ENCODE measurements at places on chromosomes 3 and 15. TPM values are rescaled to one million over a fixed set of nuclear protein-coding genes. Genes with fewer than 3 reads are reported as not detected.

- DNase-seq = no peak
Measured at GRCh38 chr15:101342056-101342455, 47.0 kb upstream of the SNRPA1 start.

GRCh38 chr15:67120839-67121643 lies 55.6 kb downstream of the SMAD3 start:
- peak; percentile 91 for DNase-seq

IGSF10 gene
- polyA plus RNA-seq = 25.4 TPM

CYP1A1 gene
- 0.96 TPM for polyA plus RNA-seq

RFTN1 gene
- 63.1 TPM for polyA plus RNA-seq

OIP5 gene
- 1.5 TPM for polyA plus RNA-seq

STAB1 gene
- 50.7 TPM for polyA plus RNA-seq

RGMA gene
- polyA plus RNA-seq = 33.6 TPM

- no peak for DNase-seq
Measured at GRCh38 chr3:26535151-26535550, 87.4 kb upstream of the LRRC3B start.

DNA sequence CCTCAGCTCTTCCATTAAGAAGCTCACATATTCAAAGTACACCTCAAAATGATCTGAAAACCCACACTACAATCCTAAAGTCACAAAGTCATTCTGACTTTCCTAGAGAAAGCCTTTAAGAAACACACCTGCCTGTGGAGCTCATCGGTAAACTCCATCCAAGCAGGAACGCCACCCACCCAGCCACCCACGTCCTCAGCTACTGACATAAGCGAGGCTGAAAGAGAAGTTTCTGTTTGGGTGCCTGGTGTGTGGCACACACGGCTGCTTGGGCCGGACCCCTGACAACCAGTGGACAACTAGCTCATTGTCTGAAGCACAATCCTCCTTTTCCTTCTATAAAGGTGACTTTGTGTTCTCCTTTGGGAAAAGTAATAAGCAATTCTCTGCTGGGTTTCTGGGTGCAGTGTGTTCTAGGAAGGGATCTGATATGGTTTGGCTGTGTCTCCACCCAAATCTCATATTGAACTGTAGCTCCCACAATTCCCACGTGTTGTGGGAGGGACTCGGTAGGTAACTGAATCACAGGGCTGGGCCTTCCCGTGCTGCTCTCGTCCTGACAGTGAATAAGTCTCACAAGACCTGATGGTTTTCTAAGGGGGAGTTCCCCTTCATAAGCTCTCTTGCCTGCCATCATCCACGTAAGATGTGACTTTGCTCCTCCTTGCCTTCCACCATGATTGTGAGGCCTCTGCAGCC lies 26.1 kb downstream of the FAM174B start:
- DNase-seq = no peak

MORC1 gene
- not detected for polyA plus RNA-seq

DNA sequence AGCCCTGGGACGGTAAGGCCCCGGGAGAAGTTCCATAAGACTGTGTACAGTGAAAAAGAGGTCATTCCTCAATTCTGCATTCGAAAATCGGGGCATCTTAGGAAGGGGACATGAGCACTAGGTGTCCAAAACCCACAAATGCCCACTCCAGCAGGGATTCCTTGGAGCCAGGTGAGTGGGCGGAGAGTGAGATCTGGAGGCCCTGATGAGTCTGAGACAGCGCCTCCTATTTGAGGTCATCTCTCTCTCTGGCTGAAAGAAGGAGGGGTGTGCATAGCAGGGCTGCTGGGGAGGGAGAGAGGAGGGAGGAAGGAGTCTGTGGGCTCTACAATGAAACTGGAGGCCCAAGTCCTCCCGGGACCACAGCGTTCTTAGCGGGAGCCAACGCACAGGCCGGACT lies 38.1 kb upstream of the LACTB start:
- no peak for DNase-seq

DNA sequence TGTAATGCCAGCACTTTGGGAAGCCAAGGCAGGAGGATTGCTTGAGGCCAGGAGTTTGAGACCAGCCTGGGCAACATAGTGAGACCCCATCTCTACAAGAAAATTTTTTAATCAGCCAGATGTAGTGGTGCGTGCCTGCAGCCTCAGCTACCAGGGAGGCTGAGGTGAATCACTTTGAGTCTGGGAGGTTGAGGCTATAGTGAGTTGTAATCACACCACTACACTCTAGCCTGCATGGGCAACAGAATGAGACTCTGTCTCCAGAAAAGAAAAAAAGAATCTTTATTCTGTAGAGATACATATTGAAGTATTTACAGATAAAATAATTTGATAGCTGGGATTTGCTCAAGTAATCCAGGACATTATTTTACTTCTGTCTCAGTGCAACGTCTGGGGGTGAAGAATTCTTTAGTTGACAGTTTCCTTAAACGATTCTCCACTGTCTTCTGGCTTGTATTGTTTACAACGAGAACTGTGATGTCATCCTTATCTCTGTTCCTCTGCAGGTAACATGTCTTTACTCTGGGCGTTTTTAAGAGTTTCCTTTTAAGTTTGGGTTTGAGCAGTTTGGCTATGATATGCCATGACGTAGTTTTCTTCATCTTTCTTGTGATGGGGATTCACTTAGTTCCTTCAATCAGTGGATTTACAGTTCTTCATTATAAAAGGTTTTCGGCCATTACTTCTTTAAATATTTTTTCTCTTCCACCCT lies 26.3 kb downstream of the KPNA1 start:
- no peak for DNase-seq

DNA sequence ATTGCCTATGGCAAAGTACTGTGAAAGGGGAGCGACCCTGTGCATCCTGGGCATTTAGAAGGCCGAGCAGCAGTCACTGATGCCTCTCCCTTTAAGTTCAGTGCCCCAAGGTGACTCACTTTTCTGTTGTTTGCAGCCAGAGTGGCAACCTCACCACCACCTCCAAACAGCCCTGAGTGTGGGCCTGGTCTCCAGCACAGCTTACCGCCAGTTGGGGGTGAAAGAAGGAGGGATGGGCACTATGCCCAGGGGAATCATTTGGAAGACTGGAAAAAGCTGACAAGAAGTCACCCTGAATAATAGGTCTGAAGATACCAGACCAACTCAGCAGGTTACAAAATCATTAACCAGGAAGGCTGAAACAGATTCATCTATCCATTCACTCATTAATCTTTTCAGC lies 571.8 kb downstream of the EPHB1 start:
- no peak for DNase-seq

DNA sequence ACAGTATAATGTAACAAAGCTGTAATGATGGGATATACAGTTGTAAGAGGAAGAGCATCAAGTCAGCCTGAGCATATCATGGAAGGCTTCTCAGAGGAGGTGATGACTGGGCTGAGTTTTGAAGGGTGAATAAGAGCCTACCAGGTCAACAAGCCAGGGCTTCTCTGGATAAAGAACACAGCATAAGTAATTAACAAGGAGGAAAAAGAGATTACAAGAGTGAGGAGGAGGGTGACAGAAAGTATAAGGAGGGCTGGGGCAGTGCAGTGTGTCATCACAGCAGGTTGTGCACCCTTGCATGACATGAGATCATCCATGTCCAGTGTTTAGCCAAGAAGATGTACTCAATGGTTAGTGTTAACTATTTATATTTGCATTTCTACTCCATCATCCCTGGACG lies 16.9 kb upstream of the SPATA12 start:
- DNase-seq = no peak

- DNase-seq = peak; percentile 36
Measured at GRCh38 chr15:62920682-62921502, 121.7 kb upstream of the TPM1 start.

CTXN2 gene
- not detected for polyA plus RNA-seq

- no peak for DNase-seq
Measured at GRCh38 chr3:45681846-45682245, 7.3 kb upstream of the SACM1L start.

- DNase-seq = no peak
Measured at GRCh38 chr3:138019281-138020069, 9.5 kb downstream of the CLDN18 start.

FBXO40 gene
- 0.63 TPM for polyA plus RNA-seq

ACTC1 gene
- 22.6 TPM for polyA plus RNA-seq

DNA sequence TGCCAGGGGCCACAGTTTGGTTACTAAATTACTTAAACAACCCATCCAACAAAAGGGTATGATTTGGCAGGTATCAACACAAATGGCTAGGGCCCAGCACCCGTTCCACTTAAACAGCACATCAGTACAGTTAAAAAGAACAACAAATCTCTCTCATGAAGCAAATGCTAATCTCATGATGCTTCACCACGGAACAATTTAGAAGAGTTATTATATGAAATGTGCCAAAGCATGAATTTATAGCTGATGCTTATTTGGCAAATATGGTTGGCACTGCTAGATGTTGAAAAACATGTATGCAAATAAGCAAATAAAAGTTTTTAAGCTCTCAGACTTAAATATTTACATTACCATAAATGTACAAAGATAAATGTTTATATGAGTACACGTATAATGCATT lies 2.3 kb downstream of the PEAK1 start:
- no peak for DNase-seq

DNA sequence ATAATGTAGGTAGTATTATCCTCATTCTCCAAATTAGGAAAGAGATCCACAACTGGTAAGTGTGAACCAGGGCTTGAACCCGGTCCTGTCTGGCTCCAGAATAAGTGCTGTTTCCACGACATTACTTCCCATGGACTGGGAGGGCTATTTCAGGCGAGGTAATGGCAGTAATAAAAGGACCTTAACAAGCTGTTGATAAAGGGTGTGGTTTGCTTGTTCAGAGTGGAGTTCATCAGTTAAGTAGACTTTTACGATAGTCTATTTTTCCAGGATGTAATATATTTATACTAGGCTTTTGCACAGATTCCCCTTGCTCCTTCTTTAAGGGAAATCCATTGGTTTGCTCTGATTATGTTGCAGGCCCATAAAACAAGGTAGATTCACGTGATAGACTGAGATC lies 88.4 kb upstream of the TNFAIP8L3 start:
- DNase-seq = no peak

DNA sequence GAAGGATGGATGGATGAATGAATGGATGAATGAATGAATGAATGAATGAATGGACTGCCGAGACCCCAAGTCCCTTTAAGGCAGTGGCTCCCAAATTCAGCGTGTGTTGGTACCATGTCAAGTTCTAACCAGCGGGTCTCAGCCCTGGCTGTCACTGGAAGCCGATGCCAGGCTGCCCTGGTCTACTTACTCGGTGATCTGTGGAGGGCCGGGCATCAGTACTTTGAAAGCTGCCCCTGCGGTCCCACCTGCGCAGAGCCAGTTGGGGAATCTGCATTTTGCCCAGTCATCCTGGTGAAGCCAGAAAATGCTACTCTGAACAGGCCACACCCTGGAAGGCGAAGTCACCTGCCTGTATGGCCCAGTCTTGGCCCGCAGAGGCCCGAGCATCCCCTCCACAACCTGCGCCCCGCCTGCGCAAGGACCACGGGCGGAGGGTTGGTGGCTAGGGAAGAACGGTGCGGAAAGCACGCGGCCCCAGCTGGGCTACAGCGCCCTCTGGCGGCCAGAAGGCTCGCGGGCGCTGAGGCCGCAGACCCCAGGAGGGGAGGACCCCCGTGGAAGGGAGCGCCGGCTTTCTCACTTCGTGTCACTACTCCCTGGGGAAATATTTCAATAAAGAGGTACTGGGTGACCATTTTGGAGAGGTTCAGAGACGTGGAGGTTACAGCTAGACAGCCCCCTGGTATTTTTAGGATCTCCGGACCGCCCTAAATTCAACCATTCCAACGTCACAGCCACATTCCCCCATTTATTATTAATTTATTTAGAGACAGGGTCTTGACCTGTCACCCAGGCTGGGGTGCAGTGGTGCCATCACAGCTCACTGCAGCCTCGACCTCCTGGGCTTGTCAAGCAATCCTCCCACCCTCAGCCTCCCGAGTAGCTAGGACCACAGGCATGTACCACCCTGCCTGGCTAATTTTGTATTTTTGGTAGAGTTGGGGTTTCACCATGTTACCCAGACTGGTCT lies 34.9 kb downstream of the PRKCD start:
- peak; percentile 71 for DNase-seq

GRCh38 chr3:114178770-114179368 lies at the start of gene DRD3:
TSS of gene DRD3 (minus strand) at chr3:114179052. CDS start at chr3:114171992, 7,060 bp downstream.
- no peak for DNase-seq

DNA sequence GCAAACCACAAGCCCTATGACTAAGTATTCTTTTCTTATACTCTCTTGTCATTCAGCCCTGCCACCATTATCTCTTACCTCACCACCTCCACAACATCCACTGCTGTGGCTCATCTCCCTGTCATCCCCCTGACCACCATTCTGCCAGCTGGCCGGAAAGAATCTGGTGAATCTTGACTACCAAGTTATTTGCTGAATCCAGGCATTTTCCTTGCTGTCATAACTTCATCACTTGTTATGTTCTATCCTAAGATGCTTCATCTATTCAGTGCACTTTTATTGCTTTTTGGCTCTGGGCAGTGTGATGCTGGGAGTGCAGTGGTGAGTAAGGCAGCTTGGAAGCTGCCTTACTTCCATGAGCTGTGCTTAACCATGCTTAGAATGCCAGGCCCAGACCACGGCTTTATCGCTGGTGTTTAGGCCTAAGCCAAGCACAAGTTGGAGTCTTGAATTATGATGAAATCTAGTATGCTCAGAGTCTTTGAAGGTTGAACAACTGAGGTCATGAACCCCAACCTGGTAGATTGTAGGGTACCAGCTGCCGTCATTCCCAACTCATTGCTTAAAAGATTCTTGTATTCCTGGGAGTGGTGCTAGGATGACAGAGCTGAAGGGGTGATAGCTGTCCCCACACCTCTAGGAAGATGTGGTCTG lies 27.0 kb upstream of the APH1B start:
- DNase-seq = no peak

- no peak for DNase-seq
Measured at GRCh38 chr15:39680868-39681267, 100.0 kb downstream of the THBS1 start.

GRCh38 chr3:46733026-46733800 lies 15.5 kb upstream of the PRSS50 start:
- DNase-seq = no peak

- no peak for DNase-seq
Measured at GRCh38 chr3:54647721-54648120, 280.1 kb downstream of the LRTM1 start.

DNA sequence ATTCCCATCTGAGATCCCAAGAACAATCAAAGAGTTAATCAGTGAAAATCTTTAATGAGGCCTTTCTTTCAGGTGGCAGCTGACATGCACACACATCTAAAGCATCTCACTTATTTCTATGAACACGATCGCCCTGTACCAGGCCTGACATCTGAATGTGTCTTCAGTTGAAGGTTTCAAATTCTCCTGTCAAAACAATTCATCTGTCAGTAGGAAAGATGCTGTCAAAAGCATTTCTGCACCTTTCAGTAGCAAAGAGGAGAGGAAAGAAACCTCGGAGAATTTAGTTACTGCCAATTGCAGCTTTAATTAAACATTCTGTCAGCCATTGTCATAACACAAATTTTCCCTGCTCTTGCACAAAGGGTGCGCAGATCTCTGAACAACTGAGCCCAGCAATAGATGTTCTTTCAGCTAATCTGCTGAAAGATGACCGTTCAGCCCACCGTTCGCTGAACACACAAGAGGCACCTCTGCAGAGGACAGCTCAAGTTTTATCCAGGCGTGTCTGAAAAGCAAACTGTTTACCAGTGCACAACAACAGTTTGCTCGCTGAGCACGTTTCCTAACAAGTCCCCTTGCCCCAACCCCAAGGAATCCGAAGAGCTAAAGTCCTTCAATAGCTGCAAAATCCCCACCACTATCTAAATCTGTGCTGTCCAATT lies 34.1 kb downstream of the LRIG1 start:
- DNase-seq = no peak
